AG08395 (cell line): ENCODE measurements at places on chromosomes 5 and 9.

DNA sequence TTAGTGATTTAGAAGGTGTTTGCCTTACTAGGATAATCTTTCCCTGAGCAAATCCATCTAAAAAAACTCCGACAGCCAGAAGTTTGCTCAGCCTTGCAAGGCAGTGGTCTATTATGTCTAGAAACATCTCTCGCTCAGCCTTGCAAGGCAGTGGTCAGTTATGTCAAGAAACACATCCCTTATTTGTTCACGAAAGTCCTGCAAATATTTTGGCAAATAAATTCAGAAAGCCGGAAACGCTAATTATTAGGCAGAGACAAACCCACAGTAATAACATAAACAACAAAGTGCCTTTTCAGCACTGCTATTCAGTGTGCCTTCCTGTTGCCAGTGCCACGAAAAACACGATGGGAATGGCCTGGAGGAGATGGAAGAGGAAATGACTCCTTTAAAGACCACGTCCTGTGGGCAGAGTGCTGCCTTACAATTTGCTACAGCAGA is 184.5 kb downstream of the GNAQ start:
- DNase-seq, result no peak

DNA sequence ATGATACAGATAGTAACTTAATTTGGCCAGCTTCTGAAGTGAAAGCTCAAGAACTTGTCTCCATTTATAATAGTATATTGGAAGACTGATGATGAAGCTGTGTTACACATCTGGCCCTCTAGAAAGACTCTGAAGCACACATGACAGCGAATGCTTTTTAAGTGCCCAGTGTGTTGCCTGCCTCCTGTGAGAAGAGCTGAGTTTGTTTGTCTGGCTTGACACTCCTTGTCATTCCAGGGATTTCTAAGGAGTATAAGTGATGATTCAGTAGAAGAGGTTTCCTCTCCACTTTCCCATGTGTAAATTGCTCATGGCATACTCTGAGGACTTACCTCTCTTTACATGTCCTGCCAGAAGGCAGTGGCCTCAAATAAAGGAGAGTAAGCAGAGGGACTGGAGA is 30.4 kb upstream of the LRRTM2 start:
- peak; percentile 40 for DNase-seq

DNA sequence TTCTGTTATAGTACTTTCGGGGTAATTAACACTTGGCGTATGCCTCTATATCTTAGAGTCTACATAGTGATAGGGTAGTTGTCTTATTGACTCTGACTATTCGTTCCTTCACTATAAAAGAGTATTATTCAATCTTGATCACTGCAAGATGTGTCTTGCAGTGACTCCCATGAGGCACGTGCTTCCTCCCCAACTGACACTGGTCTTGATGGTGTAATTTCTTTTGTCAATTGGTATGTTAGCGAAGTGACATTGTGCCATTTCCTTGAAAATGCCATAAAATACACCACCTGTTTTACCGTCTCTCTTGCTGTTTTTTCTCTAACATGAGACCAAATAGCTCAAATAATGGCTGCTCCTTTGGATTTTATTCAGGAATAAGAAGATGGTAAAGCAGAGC is 1314.1 kb upstream of the CDH6 start:
- no peak for DNase-seq

GRCh38 chr5:150860246-150860821 is 14.0 kb downstream of the IRGM start:
- no peak for DNase-seq

GRCh38 chr5:71748360-71748759 is 29.3 kb downstream of the CARTPT start:
- DNase-seq, result no peak

DNA sequence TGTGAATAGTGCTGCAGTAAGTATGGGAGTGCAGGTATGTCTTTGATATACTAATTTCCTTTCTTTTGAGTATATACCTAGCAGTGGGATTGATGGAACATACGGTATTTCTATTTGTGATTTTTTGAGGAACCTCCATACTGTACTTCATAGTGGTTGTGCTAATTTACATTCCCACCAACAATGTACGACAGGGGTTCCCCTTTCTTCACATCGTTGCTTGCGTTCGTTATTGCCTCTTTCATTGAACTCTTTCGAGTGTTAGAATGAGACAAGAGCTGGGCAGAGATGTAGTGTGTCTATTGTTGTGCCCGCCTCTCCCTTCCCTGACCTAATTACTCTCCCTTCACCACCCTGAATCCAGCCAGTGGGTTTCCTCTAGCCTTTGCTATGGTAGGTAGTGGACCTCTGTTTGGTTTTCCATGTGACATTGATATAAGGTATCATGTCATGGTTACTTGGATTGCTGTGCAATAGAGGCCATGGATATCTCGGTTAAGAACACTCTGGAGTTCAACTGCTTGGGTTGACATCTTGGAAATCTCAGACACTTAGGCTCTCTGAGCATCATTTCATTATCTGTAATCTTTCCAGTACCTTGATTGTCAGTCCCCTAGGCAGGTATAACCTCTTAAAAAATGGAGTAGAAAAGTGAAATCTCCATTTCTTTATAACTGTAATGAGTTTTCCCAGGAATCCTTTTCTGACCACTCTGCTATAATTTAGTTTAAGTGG is 19.5 kb downstream of the AOPEP start:
- DNase-seq, result no peak

DNA sequence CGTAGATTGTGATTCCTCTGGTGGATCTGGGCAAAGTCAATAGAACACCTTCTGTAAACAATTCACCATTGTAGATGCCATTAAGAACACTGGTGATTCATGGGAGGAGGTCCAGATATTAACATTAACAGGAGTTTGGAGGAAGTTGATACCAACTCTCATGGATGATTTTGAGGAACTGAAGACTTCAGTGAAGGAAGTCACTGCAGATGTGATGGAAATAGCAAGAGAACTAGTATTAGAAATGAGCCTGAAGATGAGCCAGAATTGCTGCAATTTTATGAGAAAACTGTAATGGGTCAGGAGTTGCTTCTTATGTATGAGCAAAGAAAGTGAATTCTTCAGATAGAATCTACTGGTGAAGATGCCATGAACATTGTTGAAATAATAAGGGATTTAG is 26.9 kb downstream of the TCERG1 start:
- DNase-seq, result no peak

DNA sequence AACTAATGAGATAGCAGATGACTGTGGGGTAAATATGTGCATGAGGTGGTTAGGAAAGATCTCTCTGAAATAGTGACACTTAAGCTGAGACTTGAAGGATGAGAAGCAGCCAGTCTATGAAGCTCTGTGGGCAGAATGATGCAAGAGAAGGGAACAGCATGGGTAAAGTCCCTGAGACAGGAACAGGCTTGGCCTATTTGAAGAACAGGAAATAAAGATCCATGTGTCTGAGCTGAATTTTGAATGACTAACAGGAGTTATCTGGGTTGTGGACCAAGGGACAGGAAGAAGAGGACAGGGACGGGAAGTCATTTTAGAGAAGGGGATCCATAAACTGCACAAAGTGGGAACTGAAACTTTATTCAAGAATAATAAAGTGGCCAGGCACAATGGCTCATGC is 25.6 kb upstream of the HMGCS1 start:
- no peak for DNase-seq

- no peak for DNase-seq
Observed at GRCh38 chr5:125143011-125143410, 396.6 kb upstream of the ZNF608 start.

GRCh38 chr5:108529381-108529780 is 147.5 kb upstream of the FBXL17 start:
- peak; percentile 55 for DNase-seq
